CD4-positive, alpha-beta T cell treated with Interleukin-17A for 1 hour (primary cell): ENCODE measurements at places on chromosomes 3 and 15.

DNA sequence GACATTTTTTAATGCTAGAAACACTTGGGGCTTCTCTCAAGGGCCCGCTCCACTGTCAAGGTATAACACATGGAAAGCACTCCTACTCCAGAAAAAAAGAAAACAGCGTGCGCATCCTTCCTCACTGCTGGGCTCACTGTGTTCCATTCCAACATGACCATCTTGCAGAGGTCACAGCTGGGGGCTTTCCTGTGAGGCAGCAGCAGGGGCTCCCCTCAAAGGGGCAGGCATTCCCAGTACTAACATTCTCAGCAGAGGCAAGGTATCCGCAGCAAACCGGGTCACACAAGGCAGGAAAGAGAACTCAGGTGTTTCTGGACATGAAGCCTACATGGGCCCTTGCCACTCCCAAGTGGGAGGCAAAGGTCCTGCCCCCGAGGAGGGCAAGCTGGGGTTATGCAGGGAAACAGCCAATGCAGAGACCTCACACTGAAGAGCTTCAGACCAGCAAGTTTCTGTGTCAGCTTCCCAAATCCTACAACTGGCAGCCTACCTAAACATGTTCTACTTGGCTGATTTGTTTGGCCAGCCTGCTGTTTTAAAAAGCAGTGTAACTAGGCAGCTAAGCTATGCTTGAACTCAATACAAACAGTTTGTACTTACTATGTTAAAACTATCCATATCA is 6.4 kb downstream of the BDH1 start:
- no peak for DNase-seq

DNA sequence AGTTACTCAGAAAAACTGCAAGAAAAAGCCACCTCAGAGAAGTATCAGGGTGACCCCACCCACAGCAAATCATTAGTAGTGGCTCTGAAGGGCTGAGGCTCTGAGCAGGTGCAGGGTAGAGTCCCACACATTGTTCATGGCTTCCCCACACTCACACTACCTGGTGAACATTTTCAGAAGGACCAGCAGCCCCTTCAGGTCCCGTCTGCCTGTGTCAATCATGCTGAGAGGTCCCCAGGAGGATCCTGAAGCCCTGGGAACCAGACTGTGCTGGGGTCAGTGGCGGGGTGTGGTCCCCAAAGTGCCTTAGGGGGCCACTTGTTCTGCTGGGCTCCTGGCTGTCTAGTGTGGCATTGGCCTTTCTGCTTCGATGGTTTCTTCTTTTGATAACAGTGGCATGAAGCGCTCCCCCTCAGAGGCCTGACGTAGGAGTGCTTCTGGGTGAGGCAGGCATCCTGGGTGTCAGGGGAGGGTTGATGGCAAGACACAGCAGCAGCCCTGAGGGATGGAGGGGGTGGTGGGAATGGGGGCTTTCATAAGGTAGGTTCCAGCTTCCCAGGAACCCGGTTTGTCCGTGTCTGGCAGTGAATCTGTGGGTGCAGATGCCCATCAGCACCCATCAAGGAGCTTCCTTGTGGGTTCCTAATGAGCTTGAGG is 19.0 kb upstream of the FANCD2 start:
- DNase-seq, result no peak

- no peak for DNase-seq
These were observed 2.4 kb downstream of the ANPEP start for GRCh38 chr15:89812011-89812846.

DNA sequence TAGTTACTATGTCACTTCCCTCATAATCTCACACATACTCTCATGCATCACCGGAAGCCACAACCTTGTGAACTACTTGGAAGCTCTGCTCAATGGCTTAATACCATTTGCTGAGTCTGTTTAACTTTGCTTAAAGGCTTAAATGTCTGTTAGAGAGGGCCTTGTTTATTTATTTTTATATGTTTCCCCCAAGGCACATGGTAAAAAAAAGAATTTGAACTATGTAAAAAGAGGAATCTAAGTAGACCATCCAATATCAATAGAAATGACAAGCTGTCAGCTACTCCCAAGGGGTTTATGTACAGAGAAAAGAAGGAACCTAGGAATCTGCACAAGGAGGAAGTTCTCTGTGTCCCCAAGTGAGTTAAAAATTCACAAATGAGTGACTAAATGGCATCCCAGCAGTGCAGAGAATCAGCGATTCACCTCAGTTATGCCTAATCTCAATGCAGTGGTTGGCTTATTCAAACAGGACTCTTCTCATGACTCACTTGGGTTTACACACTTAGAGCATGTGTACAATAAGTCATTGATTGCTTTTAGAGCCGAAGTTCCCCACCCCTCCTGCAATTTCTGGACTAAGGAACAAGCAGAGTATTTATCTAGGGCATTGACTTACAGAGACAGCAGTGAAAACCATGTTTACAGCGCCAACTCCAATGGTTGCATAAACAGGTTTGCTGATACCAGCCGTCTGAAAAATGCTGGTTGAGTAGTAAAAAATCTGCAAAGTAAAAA is 24.4 kb downstream of the SLC2A2 start:
- no peak for DNase-seq

DNA sequence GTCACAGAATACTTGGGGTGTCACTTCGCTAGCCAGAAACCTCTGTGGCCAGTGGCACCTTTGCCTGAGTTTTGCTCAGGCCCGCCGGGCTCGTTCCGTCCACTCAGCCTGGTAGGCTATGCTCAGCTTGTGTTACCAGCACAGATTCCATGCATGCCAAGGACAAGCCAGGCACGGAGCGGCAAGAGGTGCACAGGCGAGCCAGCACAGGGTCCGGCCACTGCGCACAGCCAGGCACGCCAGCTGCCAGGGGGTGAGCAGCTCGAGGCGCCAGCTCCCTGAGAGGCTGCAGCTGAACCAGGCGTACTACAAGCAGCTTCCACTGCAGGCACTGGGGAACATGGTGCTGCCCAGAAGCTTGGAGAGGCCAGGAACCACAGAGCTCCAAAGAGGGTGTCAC is 14.7 kb downstream of the PCYT1A start:
- no peak for DNase-seq

DNA sequence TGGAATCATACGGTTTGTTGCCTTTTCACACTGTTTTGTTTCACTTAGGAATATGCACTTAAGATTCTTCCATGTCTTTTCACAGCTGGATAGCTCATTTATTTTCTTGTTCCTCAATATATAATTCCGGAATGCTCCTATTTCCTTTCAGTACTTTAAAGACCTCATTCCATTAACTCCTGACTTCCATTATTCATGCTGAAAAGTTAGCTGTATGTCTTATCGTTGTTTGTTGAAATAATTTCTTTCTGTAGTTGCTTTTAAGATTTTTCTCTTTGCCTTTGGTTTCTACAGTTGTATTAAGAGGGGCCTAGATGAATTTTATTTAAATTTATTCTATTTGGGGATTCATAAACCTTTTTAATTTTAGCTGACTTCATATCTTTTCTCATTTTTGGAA is 122.2 kb downstream of the ANXA2 start:
- no peak for DNase-seq

GRCh38 chr15:57263520-57263919 is 112.8 kb upstream of the CGNL1 start:
- no peak for DNase-seq

DNA sequence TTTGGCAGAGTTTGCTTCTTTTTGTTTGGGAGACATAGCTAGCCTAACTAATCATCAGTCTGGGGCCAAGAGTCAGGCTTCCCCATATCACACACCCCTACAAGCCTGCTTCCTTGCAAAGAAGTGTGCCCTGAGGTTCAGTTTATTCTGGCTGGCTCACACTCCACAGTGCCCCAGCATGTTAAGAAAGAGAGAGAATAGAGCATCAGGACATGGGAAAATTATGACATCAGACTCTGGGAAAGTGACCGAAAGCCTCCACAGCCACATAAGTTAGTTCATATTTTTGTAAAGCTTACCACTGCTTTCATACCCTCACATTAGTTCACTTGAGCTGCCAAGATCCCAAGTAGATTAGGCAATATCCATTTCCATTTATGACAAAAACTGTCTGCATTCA is 63.0 kb upstream of the CFAP161 start:
- no peak for DNase-seq

GRCh38 chr15:95724908-95725633 is 605.4 kb upstream of the NR2F2 start:
- DNase-seq, result no peak
